GM12892 (cell line): ENCODE measurements at places on chromosomes 3 and 15.

GRCh38 chr3:184914628-184915027 lies 102.7 kb downstream of the VPS8 start:
- no peak for DNase-seq

DNA sequence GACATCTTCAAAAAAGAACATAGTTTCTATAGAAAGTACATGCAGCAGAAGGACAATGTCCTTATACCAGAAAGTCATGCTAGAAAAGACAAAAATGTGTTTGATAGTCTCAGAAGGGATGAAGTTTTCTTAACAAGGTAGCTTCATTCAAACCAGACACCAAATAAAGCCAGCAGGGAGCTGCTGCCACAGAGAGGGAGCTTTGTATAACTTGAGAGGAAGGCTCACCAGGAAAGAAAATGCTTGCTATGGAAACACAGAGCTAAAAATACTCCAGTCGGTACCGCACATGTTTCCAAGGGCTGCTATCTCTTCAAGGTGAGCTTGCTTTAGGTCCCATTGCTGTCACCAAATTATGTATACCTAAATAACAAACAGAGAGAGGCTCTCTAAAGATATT lies 1074.8 kb upstream of the ALCAM start:
- no peak for DNase-seq

GRCh38 chr3:107028086-107028485 lies 349.2 kb upstream of the CCDC54 start:
- no peak for DNase-seq

DNA sequence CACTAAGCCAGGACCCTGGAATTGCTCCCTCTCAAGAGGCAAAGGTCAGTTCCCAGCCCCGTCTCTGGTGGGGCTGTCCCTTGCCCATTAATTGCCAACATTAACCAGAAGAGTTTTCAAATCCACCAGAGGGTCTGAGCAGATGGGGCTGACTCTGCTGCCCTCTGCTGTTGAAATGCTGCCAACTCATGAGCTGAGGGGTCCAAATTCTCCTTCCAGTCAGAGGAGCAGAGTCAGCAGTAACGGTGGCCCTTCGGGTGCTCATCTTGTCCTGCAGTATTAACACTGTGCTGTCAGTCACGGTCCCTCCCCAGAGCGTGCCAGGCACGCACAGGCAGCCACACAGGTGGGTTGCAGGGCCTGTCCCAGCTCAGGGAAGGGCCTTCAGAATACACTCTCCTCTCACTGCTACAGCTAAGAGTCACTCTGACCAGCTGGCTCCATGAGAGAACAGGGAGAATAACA lies 10.7 kb upstream of the SPTBN5 start:
- DNase-seq, result peak; percentile 73

DNA sequence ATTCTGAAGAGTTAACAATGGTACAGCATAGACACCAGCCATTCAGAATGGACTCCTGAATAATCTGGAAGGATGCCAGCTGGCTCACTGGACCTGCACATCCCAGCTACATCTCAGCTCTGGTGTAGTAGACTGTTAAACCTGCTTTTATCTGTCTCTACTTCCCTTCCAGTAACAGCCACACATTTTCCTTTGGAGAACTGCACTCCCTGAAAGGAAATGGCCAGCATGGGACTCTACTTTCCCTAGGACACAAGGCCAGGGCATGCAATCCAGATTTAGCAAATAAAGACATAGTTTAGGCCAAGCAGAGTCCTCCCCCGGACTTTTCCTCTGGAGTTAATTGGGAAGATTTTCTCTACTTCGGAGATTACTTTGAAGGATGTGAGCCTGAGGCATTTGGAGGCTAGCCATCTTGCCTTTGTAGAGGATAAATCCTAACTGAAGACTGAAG lies 82.7 kb upstream of the TCF12 start:
- DNase-seq, result no peak
